GM13977 (cell line): ENCODE measurements at places on chromosomes 7 and 10.

GRCh38 chr10:131961777-131962662 is 19.7 kb downstream of the BNIP3 start:
- DNase-seq: no peak

GRCh38 chr10:44986670-44987069 is 8.1 kb upstream of the DEPP1 start:
- no peak for DNase-seq

- DNase-seq: no peak
Observed at GRCh38 chr7:83201355-83201754, 38.7 kb upstream of the PCLO start.

DNA sequence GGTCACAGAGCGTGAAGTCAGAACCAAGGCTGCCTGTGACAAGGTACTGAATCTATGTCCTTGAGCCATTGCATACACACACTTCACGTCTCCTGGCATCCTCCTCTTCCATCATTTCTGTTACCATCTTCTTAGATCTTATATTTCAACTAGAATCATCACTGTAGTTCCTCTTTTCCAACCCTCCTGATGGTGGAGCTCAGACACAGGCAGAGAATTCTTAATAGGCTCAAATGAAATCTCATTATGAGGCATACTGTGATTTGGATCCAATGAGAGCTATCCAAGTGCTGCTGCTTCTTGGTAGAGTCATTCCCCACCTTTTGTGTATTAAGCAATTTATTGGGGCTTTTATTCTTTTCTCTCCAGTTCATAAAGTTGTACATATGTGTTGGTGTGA is 113.2 kb downstream of the CALCR start:
- DNase-seq: no peak

- DNase-seq: no peak
Observed at GRCh38 chr7:151086802-151087244, 548 bp downstream of the AGAP3 start.

GRCh38 chr10:308101-308500 is 172.8 kb downstream of the ZMYND11 start:
- DNase-seq: no peak

DNA sequence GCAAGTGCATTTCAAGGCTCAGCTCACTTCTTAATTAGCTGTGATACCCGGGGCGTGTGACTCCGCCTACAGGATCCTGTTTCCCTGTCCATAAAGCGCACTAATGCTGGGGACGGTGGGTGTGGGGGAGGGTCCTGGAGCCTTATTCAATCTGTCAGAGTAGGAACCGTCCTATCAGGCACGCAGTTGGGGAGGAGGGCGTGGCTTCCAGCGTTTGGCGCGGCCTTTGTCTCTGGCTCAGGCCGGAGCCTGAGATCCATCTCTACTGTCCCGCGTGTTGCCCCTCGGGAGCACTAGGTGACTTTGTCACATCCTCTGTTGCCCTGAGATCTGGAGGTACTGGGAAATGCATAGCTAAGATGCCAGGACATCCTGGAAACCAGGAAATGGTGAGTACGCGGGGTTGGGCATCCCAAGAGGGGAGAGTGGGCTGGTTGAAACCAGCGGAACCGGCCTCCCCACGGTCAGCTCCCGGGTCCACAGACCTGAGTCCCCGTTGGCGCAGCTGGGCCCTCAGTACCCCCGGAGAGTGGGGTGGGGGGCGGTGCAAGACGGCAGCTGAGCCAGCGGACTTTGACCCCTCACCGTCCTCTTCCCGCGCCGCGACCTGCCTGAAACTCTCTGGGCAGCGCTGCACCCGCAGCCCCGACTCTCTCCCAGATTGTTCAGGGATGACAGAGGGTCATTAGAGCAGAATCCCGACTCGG is 104.4 kb upstream of the ZNF92 start:
- DNase-seq: no peak

- no peak for DNase-seq
Observed at GRCh38 chr10:24902400-24902728, 50.0 kb downstream of the PRTFDC1 start.

DNA sequence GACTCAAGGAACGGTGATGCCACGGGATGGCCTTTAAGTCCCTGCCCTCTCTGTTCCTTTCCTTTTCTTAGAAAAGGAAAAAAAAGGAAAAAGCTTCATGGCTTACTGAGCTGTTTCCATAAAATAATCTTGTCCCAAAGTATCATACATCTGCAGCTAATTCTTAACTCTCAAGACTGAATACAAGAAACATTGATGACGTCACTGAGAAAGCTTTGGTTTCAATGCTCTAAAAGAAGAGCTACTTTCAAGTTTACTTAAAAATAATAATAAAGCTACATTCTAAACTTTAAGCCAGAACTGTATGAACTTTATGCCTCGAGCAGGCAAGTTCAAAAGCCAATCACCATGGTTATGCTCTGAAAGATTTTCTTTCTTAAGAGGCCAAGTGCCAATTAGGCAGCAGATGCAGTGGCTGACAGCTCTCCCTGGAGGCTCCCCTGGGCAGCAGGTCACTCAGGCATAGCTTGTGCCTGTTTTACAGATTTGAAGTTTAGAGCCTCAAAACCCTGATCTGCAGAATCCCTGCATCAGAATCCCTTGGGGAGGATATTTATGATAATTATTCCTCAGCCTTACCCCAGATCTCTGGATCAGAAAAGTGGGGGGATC is 165.0 kb downstream of the CHN2 start:
- DNase-seq: no peak

- no peak for DNase-seq
Observed at GRCh38 chr10:132174237-132174636, 12.5 kb upstream of the DPYSL4 start.

DNA sequence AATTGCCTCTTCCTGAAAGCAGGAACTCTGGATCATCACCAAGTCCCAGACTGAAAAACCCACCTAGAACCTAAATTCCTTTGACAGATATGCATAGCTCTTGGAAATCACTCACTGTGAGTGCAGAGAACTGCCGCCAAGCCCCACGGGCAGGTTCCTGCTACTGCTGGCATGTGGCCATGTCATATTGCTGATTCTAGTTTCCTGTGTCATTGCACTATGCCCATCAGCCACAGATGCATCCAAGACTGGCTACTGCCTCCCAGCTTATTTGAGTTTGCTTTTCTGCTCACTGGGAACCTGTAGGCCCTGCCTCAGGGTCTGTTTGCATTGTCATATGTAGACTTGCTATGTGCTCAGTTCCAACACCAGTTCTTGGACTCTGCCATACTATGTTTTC is 786.0 kb downstream of the GRID1 start:
- DNase-seq: no peak

DNA sequence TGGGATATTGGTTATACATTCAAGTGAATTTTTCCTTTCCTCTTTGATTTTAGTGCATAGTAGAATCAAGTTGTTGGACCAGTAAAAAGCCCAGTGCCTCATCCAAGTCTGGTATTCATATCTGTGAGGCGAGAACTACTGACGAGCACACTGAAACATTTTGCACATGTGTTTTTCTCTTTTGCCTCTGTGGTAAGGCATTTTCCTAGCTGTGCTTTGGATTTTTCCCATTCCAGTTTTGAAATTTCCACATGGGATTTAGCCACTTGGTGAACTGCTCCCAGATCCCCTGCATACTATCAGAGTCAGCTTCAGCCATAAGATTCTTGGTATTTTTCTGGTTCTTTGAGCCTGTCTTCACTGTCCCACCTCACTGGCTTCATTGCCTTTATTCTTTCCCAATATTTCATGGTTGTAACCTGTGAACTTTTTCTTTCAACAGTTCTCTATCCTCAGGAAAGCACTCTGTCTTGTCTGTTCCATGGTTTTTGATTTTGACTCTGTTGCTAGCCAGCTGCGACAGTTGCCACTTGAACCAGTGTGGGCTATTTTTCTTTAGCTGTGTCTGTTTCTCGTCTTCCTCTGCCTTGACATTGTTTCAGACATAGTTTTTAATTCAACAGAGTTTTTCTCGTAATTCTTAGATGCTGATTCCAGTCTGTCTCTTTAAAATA is 239.0 kb downstream of the REEP3 start:
- no peak for DNase-seq

GRCh38 chr10:17622061-17622460 is 4.9 kb upstream of the HACD1 start:
- DNase-seq: no peak

- DNase-seq: no peak
Observed at GRCh38 chr7:20232848-20233247, 15.7 kb upstream of the MACC1 start.

GRCh38 chr10:75531571-75532031 is 100.2 kb downstream of the LRMDA start:
- no peak for DNase-seq

- no peak for DNase-seq
Observed at GRCh38 chr7:75920431-75921161, 5.6 kb downstream of the POR start.
